ENCODE measurements at places on chromosomes 13 and 19. TPM values are rescaled to one million over a fixed set of nuclear protein-coding genes. Genes with fewer than 3 reads are reported as not detected.

Gene FPR2
- not detected for total RNA-seq

Gene ELSPBP1
- total RNA-seq, result not detected

Gene CCL25
- not detected for total RNA-seq

Gene LILRA1
- not detected for total RNA-seq

Gene CLDN10
- total RNA-seq, result not detected

Gene POSTN
- 26.4 TPM for total RNA-seq

Gene CACNG6
- not detected for total RNA-seq

Gene OR10H1
- total RNA-seq, result not detected

Gene ERICH6B
- not detected for total RNA-seq

Gene ZNF471
- 3.6 TPM for total RNA-seq

Gene KL
- total RNA-seq, result under 0.01 TPM

Gene GZMM
- total RNA-seq, result not detected

Gene ACER1
- total RNA-seq, result not detected

Gene AMH
- 2.1 TPM for total RNA-seq

Gene ZNF99
- not detected for total RNA-seq

Gene ITGBL1
- 89.6 TPM for total RNA-seq

Gene USP12
- total RNA-seq, result 25.8 TPM

Gene IL4I1
- total RNA-seq, result 0.24 TPM

Gene PSG4
- 0.24 TPM for total RNA-seq

Gene KLC3
- total RNA-seq, result 0.32 TPM

Gene ANO8
- total RNA-seq, result 10.1 TPM

Gene SIGLEC12
- total RNA-seq, result not detected

Gene ADGRE3
- not detected for total RNA-seq

Gene CASP14
- 0.12 TPM for total RNA-seq

Gene DACH1
- total RNA-seq, result not detected

Gene C3
- total RNA-seq, result 0.97 TPM

Gene CEBPA
- total RNA-seq, result 0.97 TPM

Gene CARS2
- total RNA-seq, result 81.1 TPM

Gene ELF1
- 60.4 TPM for total RNA-seq

Gene FGF22
- total RNA-seq, result not detected

Gene MEIOSIN
- total RNA-seq, result not detected

Gene LRRC4B
- total RNA-seq, result under 0.01 TPM

Gene ZSCAN1
- total RNA-seq, result not detected

Gene SIGLEC5
- total RNA-seq, result not detected

Gene SMIM24
- not detected for total RNA-seq

Gene ZNF724
- total RNA-seq, result 2.3 TPM

Gene FLT3
- total RNA-seq, result not detected

Gene FBXW9
- total RNA-seq, result 12.3 TPM

Gene FFAR1
- not detected for total RNA-seq

Gene GPR183
- total RNA-seq, result 0.97 TPM

Gene EDNRB
- 0.97 TPM for total RNA-seq

Gene ZNF559
- 12.0 TPM for total RNA-seq

Gene GIPC3
- total RNA-seq, result 0.16 TPM

Gene SRRM5
- not detected for total RNA-seq

Gene TRIM28
- 220 TPM for total RNA-seq

Gene TMEM59L
- total RNA-seq, result not detected

Gene HCN2
- 2.4 TPM for total RNA-seq

Gene NCR1
- not detected for total RNA-seq

Gene ZNF649
- 7.8 TPM for total RNA-seq

Gene LGALS4
- total RNA-seq, result not detected

Gene ADGRE1
- not detected for total RNA-seq
